NCI-H524 treated with DMSO at 0.1 percent for 48 hours (cell line): ENCODE measurements at places on chromosomes 3 and 15.

- DNase-seq = no peak
Observed at GRCh38 chr3:128385080-128385832, 81.4 kb downstream of the DNAJB8 start.

- DNase-seq = no peak
Observed at GRCh38 chr3:988785-989184, 104.0 kb upstream of the CNTN6 start.

DNA sequence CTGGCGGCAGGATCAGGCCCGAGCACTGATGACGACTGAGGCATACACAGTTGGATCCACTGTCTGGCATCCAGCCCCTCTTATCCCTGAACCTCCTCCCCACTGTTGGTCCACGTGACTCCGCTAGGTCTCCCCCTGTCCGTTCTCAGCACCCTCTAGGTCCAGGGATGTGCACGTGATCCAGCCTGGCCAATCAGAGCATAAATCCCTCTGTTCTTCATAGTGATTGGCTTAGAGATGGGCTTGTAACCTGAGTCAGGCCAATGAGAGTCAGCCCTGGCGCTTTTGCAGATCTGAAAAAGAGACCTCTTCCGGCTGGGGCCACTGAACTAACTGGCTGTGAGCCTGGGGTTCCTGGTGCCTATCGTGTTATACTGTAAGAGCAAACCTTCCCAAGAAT lies 20.5 kb upstream of the IQSEC1 start:
- no peak for DNase-seq

DNA sequence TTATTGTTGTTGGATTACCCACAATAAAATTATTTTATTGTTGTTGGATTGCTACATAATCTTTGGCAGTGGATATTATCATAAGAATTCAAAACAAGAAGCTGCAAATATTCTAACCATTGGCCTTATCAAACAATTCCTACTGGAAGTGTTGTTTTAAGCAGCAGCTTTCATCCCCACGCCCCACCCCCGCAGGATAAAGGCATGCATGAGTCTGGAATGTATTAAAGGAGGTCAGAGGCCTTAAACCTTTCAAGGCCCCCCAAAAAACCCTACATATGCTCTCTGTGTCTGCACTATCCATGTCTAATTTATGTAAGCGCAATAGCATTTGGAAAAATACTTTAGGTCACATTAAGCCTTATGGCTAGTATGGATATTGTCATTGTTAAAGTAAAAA lies 23.1 kb downstream of the P3H2 start:
- no peak for DNase-seq

DNA sequence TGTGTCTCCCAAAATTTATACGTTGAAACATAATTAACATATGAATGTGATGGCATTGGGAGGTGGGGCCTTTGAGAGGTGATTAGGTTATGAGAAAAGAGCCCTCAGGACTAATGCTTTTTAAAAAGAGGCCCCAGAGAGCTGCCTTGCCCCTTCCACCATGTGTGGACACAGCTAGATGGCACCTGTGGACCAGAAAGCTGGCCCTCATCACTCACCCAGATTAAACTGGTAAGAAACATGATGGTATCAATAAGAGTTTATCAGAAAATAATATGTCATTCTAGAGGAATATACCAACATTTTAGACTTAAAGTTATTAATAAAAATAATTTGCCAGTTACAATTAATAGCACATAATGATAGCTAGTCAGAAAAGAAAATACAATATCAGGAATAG lies 25.2 kb upstream of the FAN1 start:
- no peak for DNase-seq

- DNase-seq = no peak
Observed at GRCh38 chr15:96766366-96766765, 435.9 kb downstream of the NR2F2 start.

DNA sequence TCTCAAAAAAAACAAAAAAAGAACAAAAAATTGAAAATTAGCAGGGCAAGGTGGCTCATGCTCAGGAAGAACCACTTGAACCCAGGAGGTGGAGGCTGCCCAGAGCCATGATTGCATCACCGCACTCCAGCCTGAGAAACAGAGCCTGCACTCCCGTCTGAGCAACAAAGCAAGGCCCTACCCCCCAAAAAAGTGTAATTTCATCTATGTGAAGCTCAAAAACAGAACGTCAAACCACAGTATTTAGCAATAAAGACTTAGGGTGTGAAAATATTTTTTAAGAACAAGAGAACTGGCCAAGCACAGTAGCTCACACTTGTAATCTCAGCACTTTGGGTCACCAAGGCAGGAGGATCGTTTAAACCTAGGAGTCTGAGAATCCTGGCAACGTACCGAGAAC lies 38.2 kb downstream of the STAG1 start:
- no peak for DNase-seq

DNA sequence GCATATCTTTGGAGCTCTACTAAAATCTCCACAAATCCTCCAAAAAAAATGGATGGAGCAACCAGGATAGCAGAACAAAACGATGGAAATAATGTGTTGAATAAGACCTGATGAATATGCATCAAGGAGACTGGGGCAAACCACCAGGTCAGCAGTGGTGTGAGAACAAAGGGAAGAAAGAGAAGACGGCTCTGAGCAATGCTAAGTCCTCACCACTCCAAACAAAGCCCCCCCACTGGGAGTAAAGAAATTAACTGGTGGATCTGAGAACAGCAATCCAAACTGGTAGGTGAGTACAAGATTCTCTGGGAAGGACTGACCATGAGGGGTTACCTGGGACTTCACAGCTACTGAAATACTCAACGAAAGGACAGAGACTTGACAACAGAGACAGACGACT lies 977.3 kb downstream of the TBL1XR1 start:
- no peak for DNase-seq

- no peak for DNase-seq
Observed at GRCh38 chr15:42707068-42707467, 29.9 kb downstream of the CDAN1 start.

DNA sequence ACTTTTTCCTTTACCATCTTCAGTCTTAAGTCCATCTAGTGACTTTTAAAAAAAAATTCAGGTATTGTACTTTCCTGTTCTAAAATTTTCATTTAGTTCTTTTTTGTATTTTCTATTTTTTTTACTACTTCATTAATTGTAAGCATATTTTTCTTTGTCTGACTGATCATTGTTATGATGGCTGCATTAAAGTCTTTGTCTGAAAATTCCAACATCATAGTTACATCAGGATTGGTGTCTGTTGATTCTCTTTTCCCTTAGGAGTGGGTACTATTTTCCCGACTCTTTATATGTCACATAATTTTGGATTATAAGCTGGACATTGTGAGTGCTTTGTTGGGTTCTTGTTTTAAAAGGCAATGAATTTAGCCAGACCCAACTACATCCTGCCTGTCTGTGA lies 34.9 kb upstream of the POLR2M start:
- DNase-seq = no peak

- DNase-seq = no peak
Observed at GRCh38 chr3:4985330-4986174, 6.3 kb downstream of the BHLHE40 start.

DNA sequence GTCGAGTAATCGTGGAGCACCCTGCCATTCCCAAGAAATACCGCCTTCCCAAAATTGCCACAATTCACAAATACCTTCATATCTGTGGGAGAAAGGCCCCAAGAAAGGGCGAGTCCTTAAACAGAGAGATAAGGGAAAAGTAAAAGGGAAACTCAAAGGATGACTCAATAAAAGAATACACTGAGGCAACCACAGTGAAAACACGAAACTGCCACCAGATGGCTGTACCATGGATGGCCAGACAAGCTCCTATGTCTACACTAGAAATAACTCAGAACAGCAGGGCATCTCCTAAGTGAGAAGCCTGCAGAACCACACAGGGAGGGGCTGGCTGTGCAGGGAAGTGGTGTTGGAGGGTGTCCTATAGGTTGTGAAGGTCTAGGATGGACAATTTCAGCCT lies 25.0 kb downstream of the SRGAP3 start:
- DNase-seq = no peak

- DNase-seq = no peak
Observed at GRCh38 chr3:123893012-123893411, 8.9 kb upstream of the MYLK start.

DNA sequence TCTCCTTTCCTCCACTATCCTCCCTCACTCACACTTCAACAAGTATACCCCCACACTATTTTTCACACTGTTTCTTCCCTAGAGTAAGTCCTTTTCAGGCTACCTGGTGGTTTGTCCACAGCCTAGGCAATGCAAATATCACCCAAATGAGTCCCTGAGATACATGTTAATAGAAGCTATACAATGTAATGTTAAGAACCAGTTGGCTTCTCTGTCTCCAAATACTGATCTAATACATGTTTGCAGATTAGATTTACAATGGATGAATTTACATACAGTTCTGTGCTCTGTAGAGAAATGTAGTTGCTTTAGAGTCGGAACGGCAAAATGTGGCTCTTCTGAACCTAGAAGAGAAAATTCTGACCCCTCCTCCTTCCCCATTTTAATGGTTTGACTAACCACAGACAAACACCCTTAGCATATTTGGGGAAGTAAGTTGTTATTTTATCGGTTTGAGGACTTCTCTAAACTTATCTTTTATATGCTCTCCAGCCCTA lies 63.6 kb upstream of the MBNL1 start:
- DNase-seq = no peak

DNA sequence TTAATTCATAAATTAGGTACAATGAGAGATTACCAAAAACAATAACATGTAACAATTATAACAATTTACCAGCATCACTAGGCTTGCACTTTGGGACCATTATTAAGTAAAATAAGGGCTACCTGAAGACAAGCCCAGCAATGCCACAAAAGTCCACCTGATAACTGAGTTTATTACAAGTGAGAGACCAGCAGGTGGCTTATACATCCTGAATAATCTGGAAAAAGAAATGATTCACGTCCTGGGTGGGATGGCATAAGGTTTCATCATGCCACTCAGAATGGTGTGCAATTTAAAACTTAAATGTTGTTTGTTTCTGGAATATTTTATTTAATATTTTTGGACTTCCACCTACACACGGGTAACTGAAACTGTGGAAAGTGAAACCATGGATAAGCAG lies 1287.1 kb upstream of the GBE1 start:
- DNase-seq = no peak

- DNase-seq = no peak
Observed at GRCh38 chr15:80317389-80318182, 65.6 kb upstream of the CTXND1 start.

- DNase-seq = no peak
Observed at GRCh38 chr3:185279587-185280138, 25.8 kb upstream of the EHHADH start.

- no peak for DNase-seq
Observed at GRCh38 chr3:177640319-177640965, 443.2 kb upstream of the TBL1XR1 start.

DNA sequence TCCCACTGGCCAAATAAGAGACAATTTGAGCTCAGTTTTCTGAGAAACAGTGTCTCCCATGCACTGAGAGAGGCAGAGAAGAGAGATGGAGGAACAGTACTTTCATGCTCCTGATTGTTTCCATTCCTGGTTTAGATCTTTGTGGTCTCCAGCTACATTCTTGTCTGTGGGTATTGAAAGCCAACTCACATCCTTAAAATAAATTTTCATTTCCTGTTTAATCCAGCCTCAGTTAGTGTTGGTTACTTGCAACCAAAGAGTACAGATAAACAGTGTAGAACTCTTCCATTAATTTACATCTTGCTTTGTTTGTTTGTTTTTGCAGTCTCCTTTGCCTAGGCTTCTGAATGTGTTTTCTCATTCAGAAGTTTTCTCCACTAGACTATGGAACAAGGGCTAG lies 123.7 kb upstream of the CLSTN2 start:
- no peak for DNase-seq

- no peak for DNase-seq
Observed at GRCh38 chr3:188706599-188706998, 465.2 kb upstream of the TPRG1 start.

- no peak for DNase-seq
Observed at GRCh38 chr3:159030138-159030670, 228.3 kb downstream of the MFSD1 start.

DNA sequence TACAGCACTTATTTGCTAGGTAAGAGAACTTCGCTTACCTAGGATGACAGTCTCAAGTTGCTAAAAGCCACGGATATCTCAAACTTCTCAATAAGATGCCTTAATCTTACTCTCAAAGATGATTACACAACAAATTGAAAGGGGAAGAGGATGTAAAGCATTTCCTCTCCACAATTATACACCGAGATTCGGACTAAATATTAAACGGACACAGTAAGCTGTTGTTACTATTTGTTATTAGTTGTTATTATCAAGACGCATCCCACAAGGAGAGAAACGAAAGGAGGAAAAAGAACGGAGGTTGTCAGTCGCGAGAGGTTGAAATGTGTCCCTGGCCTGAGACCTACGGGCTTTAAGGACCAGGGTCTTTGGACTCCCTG lies 660 bp downstream of the ZNF106 start:
- no peak for DNase-seq

GRCh38 chr3:141699324-141699723 lies 38.8 kb upstream of the RNF7 start:
- DNase-seq = no peak

DNA sequence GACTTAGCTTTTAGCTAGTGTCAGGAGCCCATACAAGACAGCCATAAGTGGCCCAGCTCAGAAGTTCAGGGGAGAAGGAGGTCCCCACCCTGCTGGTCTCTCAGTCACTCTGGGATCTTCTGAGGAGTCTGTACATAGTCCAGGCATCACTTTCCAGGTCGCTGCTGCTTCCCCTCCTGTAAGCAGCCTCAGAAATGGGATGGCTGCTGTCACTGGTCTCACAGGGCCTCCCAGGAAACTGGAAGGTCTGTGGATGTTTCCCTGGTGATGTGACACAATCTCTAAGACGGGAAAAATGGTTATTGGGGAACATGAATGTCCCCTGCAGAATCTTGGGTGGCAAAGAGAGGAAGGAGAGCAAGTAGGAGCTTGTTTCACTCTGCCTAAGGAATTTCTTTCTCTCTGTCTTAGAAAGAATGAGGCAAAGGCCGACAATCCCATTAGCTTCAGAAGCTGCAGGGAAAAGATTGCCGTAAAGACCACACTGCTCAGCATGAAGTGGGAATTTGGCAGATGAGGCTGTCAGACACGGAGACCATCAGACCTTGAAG lies 43.2 kb upstream of the TNFAIP8L3 start:
- DNase-seq = no peak

DNA sequence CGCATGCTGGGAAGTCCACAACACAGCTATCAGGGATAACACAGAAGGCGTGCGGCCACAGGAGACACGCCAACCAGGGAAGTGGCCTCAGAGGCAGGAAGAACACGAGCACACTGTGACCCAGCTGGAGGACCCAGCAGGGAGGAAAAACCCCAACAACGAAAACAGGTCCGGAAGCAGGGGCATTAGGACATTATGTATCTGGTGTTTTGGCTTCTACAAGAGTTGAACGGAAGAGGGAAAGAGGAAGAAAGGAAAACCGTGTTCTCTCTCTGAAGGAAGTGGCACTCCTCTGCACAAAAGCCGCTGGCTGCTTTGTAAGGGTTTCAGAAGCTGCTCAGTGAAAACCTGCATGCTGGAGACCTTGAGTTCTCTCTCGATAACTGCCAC lies 61.8 kb downstream of the HACD2 start:
- DNase-seq = no peak
